ENCODE measurements at places on chromosomes 16 and 17.

DNA sequence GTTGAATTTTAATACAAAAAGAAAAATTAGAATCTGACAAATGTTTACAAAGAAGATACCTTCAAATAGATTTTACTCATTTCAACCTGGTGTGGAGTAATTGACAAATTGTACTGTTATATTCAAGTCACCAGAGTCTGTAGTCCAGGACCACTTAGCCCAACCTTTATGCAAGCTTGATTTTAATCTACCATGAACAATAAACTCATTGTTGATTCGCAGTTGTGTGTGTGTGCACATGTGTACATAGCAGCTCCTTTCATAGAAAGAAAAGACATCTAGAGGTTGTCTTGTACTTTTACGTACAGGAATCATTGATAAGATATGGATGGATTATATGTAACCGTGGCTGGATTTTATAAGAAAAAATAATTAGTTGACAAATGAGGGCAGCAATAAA is 20.7 kb upstream of the LRRC37A start:
- DNase-seq, result no peak

- peak; percentile 29 for DNase-seq
Observed at GRCh38 chr16:69618307-69618706, 52.5 kb downstream of the NFAT5 start.

GRCh38 chr16:50393858-50394802 is 25.3 kb upstream of the BRD7 start:
- DNase-seq, result no peak

GRCh38 chr16:13060932-13061331 is 159.5 kb downstream of the SHISA9 start:
- no peak for DNase-seq

DNA sequence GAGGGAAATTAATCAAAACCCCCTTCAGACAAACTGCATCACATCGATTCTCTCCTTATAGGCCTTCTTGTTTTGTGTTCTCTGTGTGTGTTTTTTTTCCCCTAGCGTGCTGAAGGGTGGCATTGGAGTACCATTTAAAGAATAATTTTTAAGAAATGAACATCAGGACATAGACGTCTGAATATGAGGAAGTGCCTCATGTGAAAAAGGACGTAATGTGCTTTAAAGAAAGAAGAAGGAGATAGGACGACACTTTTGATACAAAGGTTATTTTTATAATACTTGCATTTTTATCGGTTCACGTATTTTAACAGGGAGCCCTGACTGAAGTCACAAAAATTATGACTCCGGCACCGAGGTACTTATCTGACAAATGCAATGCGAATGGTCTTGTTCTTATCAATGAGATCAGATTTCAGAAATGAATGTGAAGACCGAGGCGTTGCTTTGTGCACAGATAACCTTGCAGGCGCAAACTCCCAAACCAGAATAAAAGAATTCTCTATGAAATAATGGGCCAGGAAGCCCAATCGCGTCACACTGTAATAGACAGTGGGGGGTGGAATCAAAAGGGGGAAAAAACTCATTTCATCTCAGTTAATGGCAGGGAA is 606.3 kb downstream of the MAF start:
- DNase-seq, result no peak

DNA sequence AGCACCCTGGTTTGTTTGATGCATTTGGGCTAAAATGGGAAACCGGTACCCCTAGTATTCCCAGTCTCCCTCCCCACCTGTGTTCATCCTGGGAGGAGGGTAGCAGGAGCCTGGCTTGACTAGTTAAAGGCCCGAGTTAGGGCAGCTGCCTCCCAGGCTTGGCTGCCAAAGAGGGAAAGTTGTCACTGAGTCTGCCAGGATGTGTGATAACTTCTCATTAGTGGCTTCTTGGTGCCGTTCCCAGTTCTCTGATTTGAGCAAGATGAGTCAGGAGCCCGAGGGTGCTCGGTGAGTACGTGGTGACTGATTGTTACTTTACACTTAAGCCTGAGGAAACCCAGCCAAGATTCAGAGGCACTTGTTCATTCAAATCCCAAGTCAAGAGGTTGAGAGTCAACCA is 2.5 kb downstream of the KRT32 start:
- DNase-seq, result peak; percentile 87

GRCh38 chr17:4514779-4515178 is 16.1 kb downstream of the SPNS2 start:
- DNase-seq, result no peak

GRCh38 chr17:47727704-47728036 is 5.4 kb upstream of the TBX21 start:
- no peak for DNase-seq

- DNase-seq, result peak; percentile 41
Observed at GRCh38 chr17:42675965-42676423, 800 bp downstream of the PLEKHH3 start.

GRCh38 chr16:19555938-19556771 is 652 bp downstream of the VPS35L start:
- peak; percentile 75 for DNase-seq

DNA sequence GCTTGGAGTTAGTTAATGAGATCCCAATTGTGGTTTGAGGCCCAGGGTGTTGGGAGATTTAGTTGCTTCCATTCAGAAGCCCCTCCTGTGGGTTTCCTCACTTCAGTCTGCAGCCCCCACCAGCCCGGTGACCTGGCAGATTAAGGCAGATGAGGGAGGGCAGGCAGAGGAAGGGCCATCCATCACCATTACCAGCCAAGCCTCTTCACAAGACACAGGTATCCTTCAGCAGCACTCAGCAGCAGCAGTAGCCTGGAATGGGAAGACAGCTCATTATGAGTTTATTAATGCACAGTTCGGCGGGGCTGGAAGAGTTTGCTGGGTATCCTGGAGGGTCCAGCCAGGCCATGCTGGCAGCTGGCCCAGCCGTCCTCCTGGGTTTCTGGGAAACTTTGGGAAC is 90.0 kb upstream of the GPRC5B start:
- no peak for DNase-seq

GRCh38 chr17:47297661-47298400 is 25.9 kb upstream of the EFCAB13 start:
- DNase-seq, result peak; percentile 70

- peak; percentile 64 for DNase-seq
Observed at GRCh38 chr16:25063865-25064264, 47.7 kb upstream of the LCMT1 start.

DNA sequence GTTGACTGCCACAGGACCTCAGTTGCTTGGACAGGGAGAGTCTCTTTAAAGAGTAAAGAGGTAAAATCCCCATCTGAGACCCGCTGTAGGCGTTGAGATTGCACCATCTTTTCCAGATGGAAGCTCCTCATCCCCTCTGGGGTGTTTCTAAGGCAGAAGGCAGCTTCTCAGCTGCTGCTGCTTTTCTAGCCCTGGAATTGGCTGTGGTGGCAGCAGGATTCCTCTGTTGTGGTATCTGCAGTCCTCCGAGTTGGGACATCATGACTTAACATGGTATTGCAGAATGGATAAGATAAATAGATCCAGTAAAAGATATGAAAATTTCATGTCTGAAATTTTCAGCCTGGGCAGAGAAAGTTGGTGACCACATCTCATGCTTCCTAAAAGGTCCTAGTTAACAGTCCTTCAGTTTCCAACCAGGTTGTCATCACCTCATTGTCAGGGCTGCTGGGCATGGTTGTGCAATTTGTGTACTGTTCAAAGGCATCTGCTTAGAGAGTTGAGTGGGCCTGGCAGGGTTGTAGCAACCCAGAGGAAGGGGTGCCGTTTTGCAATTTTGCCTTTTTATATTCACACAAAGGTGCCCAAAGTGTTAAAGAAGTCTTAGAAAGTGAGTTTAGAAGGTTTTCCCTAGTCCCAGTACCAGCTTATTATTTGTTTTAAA is 150.4 kb downstream of the SPECC1 start:
- peak; percentile 61 for DNase-seq

- DNase-seq, result no peak
Observed at GRCh38 chr17:42833767-42834422, 698 bp downstream of the PSME3 start.

GRCh38 chr16:27598931-27599565 is 49.1 kb downstream of the KATNIP start:
- DNase-seq, result no peak

- no peak for DNase-seq
Observed at GRCh38 chr17:29205047-29205446, 24.8 kb upstream of the MYO18A start.

DNA sequence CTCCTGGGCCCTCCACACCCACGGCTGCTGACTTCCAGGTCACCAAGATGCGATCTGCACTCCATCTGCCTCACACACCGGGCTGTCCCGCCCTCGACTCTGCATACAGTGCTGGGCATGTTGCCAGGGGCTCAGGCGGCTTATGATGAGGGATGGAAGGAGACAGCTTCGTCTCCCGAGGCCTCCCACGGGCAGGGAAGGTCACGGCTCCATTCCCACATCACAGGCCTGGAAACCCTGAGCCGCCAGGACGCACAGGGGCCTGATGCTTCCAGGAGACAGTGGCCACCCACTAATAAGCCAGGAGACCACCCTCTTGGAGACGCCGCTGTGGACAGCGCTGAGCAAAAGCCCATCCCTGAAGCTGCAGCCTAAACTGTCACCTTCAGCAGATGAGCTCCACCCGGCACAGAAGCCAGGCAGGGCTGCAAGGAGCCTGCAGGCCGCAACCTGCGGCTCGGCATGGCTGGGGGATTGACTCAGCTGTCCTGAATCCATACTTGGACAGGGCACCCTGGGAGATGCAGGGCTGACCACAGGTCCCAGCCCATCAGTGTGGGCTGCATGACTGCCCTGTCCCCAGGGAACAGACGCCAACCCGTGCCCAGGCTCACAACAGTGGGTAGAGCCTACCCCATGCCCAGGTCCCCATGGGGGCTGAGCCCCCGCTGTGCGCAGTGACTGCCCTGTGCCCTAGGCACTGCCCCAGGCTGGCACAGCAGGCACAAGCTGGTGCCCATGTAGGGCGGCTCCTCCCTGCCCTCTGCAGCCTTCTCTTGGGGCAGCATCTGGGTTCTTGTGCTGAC is 34.4 kb downstream of the SLC7A5 start:
- peak; percentile 25 for DNase-seq

Data from LHCN-M2 (cell line).